ENCODE measurements at places on chromosomes 6 and 20.

DNA sequence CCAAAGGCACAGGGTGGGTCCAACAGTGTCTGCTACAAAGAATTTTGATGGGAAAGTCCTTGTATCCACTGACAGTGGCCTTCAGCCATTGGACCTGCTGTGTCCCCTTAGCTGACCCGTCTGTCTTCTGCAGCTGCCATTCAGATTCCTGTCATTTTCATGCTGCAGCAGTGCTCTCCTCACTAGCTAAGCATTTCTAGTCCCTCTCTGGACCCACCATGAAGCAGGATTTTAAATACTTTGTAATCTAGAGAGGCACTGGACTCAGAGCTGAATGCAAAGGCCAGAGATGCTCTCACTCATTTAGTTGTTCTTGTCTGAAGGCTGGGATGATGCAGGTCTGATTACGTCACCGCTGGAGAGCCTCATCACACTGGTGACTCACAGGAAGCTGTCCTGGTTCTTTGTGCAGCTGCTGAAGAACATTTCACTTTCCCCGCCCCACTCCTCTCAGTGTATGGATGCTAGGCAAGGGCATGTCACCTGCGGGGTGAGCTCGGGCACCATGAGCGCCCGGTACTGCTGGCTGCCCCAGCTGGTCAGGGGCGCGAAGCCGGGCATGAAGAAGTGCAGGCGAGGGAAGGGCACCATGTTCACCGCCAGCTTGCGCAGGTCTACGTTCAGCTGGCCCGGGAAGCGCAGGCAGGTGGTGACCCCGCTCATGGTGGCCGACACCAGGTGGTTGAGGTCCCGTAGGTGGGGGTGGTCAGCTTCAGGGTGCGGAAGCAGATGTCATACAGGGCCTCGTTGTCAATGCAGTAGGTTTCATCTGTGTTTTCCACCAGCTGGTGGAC lies 19.4 kb upstream of the TUBB2A start:
- peak; percentile 21 for DNase-seq

- no peak for DNase-seq
Observed at GRCh38 chr6:37174515-37175331, 4.8 kb downstream of the PIM1 start.

- peak; percentile 37 for DNase-seq
Observed at GRCh38 chr6:155314773-155315515, 660 bp upstream of the TFB1M start.

- no peak for DNase-seq
Observed at GRCh38 chr6:118678866-118679265, 27.5 kb upstream of the CEP85L start.

GRCh38 chr20:13249118-13249797 lies 28.2 kb downstream of the ISM1 start:
- no peak for DNase-seq

- no peak for DNase-seq
Observed at GRCh38 chr6:156457601-156458000, 319.6 kb upstream of the ARID1B start.

- no peak for DNase-seq
Observed at GRCh38 chr6:119862719-119863118, 513.2 kb upstream of the MAN1A1 start.

DNA sequence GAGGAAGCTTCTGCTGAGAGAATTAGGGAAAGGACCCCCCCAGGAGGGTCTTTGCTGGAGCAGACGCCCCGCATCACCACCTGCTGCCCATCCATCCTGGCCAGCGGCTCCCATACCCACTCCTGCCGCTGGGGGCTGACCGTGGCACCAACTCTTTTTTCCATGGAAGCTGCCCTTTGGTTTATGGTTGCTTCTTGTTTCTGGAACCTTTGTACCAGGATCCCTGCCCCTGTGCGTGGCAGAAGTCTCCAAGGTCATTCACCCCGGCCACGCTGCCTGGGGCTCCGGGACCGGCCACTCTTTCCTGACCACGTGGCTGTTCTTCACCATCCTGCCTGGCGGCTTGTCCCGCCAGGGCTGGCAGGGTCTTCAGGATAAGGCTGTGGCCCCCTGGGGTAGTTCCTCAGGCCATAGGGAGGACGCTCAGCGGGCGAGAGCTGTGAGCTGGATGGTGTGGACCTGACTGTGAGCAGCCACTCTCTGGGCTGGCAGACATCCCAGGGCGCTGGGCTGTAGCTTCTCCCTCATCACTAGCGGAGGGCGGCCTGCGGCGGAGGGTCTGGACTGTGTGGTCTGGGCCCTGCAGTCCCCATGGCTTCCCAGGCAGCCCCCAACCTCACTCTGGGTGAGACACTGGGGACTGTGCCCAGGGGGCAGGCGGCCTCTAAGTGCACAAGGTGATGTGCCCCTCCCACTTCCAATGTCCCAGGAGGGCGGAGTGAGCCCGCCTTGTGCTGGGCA lies 22.8 kb upstream of the RBBP8NL start:
- DNase-seq = no peak

- no peak for DNase-seq
Observed at GRCh38 chr20:24702501-24703283, 233.3 kb downstream of the SYNDIG1 start.

DNA sequence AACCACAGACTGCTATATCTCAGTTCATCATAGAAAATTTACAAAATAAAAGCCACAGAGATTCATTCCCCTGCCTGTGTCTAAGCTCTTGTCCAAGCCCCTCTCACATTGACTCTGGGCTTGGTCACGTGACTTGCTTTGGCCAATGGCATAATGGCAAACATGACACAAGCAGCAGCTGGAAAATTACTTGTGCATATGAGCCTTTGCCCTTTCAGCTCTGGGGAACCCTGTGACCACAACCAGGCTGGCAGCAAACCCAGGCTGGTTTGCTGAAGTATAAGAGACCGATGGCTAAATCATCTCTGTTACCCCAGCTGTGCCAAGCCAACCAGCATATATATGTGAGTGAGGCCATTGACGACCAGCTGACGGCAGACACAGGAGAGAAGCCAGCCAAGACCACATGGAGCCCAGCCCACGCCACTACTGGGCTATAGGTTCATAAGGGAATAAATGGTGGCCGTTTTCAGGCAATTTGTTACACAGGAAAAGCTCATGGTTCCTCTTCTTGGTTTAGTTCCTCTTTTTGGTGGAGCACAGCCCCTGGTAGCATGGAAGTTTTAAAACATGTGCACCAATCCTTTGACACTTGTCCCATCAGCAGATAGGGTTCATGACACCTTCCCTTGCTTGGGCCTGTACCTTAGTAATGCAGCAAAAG lies 31.8 kb upstream of the RSPO4 start:
- DNase-seq = no peak

DNA sequence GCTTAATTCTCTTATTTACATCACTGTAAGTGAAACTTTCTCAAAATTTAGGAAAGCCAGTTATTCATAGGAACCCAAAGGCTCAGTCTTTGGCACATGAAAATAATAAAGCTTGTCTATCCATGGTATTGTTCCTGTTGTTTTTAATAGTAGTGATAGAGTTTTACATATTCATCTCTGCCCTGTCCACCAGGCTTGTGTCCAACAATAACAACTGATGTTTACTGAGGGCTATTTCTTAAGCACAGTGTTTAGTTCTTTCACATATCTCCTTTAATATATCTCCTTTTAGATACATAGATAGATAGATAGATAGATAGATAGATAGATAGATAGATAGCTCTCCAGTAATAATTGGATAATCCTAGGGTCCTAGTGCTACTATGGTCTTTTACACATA lies 34.2 kb downstream of the FOXQ1 start:
- no peak for DNase-seq

DNA sequence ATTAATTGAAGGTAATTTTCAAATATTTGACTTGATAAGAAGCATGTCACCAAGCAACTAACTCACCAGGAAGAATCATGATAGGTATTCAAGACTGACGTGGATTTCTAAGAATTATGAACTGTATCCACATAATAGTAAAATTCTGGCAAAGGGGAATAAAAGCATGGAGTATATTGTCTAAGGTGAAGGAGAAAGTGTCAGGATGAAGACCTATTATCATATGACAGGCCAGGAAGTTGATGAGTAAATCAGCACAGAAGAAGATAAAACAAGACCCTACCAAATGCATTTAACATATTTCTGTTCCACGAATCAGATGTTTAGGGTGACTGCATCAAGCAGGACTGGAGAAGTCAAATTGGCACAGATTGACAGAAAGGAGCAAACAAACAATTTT lies 362.7 kb upstream of the MMS22L start:
- DNase-seq = no peak

GRCh38 chr6:84867521-84867920 lies 103.1 kb upstream of the TBX18 start:
- DNase-seq = no peak

- no peak for DNase-seq
Observed at GRCh38 chr6:21898107-21898796, 304.7 kb downstream of the SOX4 start.

- no peak for DNase-seq
Observed at GRCh38 chr20:62625921-62626547, 16.3 kb upstream of the SLCO4A1 start.

DNA sequence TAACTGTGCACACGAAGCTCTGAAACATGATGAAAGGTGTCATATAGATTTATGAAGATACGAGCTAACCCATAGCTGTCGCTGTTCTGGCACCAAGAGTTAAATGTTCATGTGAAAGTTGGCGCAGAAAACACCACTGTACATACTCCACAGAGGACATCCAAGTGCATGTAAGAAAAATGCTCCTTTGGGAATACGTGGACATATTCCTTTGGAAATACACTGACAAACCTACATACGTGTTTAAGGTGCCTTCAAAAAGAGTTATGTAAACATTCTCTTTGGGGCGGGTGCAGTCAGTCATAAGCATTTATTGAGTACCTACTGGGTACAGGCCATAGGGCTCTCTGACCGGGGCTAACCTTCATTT lies 723 bp upstream of the ARID1B start:
- no peak for DNase-seq

DNA sequence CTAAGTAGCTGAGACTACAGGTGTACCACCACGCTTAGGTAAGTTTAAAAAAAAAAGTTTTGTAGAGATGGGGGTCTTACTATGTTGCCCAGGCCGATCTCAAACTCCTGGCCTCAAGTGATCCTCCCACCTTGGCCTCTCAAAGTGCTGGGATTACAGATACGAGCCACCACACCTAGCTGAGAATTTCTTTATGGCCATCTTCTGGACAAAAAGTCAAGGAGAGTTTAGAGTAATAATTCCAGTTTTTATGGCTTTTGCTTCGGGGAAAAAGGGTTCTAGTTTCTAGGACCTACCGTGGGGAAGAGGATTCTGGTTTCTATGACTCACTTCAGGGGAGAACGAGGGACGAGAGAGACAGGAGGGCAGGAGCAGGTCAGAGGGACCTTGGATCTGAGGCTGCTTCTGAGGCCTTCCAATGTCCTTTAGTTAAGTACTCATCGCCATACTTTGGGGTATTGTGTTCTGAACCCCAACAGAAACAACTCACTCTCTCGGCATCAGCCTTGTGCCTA lies 69.3 kb upstream of the IER3 start:
- DNase-seq = no peak

- no peak for DNase-seq
Observed at GRCh38 chr6:153028963-153029362, 26.5 kb upstream of the MTRF1L start.

DNA sequence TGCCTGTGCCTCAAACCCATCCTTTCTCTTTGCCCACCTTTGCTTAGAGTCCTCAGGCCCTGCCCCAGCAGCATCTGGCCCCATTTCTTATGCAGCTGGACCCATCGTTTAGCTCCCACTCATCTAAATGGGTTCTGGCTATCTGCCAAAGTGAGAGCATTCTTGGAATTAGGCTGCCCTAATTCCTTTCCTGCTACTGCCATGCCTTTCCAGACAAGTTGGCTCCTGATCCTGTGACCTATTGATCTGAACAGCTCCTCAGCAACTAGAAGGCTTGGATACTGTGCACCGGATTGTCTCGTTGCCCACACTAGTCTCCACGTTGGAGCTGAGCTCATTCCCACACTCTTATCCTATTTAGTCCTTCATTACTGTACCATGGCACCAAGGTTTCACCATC lies 22.9 kb downstream of the DZANK1 start:
- no peak for DNase-seq

GRCh38 chr6:25351485-25351884 lies 72.3 kb downstream of the CARMIL1 start:
- no peak for DNase-seq

DNA sequence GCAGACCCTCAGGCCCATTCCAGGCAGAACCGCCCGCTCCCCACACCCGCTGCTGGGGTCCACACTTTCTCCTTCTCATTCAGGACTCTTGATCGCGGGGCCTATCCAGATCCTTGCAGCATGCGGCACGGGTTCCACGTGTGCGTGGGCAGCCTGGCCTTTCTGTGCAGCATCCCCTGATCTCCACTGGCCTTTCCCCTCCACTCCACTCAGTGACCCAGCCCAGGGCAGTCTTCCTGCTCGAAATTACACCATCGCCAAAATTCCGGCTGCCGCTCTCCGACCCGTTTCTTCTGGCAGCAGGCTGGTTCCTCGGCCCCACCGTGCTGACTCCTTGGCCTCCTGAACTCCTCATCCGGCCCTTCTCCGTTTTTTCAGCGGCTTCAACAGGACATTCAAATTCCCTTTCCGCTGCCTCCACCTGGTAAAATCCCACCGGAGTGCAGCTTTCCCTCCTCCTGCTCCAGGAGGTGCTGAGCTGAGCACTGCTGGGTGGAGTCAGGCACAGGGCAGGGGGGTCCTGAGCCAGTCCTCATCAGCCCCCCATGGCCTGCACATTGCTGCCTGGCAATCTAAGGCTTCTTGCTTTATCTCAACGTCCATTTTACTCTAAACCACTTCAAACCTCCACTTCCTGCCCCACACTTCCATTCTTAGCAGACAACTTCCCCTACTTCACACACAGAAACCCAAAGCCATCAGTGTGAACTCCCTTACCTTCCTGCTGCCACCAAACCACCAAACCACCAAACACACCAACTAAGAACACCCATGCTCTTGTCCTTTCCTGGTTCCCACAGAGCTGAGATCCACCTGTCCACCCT lies 9.0 kb downstream of the SFT2D1 start:
- DNase-seq = no peak

- no peak for DNase-seq
Observed at GRCh38 chr20:17735959-17736621, 36.3 kb downstream of the BANF2 start.

All from activated CD4-positive, alpha-beta T cell treated with anti-CD3 and anti-CD28 coated beads for 24 hours (primary cell).